ENCODE measurements at places on chromosomes 12 and 14.
A peak's percentile ranks its signal among the peaks of the same experiment; 100 is the strongest.

DNA sequence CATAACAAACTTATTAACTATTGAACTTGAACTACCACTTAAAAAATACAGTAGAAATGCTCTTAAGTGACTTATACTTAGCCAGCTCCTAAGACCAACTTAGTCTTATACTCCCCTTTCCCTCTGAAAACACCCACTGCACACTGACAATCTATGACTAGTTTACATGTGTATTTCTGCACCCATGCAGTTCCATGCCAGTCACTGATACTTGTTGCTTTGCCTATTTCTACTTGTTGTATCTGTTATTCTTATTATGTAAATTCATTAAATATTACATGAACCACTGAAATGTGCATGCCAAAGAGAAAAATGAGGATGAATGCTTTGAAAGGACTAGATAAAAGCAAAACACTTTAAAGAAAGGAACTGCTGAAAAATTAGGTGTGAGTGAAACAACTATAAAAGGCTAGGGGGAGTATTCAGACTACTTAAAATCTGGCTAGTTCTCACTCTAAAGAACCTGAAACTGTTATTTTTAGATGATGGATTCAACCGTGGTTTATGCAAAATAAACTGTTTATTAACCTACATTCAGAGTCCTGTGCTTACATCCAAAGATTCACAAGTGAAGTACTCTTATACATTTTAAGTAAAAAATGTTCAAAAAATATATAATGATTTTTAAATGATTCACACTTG, 74.7 kb downstream of the RPS6KA5 start:
- no peak for DNase-seq

DNA sequence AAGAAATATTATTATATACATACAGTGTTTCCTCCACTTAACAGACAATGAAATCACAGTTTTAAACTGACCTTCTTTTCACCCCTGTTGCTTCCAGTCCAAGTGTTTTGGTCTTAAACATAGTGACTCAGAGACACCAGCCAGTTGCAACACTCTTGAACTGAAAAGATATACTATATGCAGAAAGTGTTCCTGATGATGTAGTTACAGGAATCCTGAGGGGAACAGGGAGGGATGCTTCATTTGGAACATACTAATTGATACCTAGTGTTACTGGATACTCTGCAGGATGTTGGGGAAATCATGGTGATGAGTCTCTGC, 420.8 kb downstream of the CCDC91 start:
- DNase-seq = peak; percentile 22

DNA sequence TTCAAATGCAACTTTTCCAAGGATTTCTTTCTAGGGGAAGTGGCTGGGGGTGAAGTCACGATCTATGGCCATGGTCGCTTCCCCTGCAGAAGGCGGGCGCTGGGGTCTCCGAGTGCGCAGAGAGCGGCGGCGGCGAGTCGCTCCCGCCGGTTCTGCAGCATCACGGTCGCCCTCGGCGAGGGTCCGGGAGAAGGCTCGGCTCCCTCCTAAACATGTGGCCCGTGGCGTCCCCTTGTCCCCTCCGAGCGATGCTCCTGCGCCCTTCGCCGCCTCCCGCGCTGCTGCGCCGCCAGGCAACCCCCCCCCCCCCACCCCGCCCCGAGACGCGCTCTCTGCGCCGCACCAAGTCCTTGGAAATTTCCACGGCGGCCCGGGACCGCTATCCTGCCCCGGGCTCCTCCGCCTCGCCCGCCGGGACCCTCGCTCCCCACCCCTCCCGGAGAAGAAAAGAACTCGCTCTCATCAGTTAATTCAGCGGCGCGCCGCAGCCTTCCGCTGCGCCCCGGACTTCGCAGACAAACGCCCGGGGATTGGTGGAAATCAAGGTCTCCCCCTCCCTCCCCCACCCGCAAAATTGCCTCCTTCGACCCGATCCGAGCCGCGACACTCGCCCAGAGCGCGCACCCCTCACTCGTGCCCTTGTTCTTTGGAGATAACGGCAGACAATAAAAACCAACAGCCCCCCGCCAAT, at the start of gene ST8SIA1:
Gene ST8SIA1 (minus strand): TSS at position 298 of the 691 bp plus-strand sequence. CDS start 475 bp downstream, outside the sequence.
- no peak for DNase-seq

DNA sequence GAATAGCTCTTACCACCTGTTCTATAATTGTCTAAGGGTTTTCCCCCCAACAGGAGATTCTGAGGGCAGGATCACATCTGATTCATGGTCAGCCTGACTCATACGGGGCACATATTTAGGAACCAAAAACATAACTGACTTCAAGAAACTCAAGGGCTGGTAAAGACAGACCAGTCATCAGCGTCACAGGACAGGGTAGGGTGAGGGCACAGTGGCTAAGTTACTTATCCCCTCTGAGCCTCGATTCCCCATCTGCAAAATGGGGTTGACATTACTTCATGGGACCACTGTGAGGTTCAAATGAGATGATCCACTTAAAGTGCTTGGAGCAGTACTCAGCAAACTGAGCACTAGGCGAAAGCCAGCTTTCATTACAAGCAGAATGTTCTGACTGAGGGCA, 606 bp downstream of the CINP start:
- DNase-seq = peak; percentile 52

DNA sequence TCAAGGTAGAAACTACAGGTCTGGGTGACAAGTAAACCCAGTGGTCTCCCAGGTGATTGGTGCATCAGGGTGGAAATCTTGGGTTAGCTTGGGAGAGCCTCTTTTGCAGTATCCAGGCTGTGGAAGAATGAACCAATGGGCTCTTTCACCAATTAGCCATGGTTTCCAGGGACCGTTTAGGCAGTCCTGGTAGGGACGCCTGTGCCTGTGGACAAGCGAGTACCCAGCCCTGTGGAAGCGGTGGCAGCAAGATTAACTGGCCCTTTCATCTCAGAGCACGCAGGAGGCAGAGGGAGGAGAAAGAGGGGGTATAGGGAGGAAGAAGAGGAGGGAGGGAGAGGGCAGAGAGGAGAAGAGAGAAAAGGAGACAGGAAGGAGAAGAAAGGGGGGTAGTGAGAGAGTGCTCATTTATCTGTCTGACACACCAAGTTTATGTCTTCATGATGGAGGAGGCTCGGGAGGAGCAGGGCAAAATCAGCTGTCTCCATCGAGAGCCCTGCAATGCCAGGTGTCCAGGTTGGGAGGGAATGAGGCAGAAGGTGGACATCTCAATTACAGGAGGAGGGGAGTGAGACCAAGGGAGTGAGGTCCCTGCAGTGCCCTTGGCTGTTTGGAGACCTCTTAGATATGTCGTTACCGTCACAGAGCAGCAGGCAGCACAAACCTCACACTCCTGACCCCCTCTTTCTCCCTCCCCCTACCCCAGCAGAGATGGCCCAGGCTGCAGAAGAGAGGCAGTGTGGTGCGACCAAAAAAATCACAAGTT, 4.6 kb upstream of the ZDHHC22 start:
- DNase-seq = no peak

DNA sequence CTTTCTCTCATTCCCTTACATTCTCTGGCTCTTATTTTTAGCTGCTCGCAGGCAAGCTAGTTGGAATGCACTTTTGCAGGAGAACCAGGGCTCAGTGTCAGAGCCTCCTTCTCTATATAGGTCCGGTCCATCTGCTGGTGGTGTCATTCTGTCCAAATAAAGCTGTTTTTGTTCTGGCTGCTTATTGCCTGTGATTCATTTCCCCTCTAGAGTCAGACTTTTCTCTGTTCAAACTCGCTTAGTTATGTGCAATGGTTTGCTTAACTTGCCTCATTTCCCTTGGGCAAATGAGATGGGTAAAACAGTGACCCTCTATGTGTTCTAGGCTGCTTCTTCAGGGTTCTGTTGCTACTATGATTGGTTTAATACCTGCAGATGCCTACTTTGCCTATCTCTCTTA, 2.9 kb downstream of the SMARCD1 start:
- peak; percentile 64 for DNase-seq

- DNase-seq = no peak
These were observed 4.5 kb upstream of the CDK17 start for GRCh38 chr12:96404696-96405095.

- DNase-seq = peak; percentile 63
These were observed 5.4 kb downstream of the PSMD9 start for GRCh38 chr12:121893961-121894460.

GRCh38 chr14:57657487-57657886, 163.8 kb upstream of the CCDC198 start:
- DNase-seq = no peak

DNA sequence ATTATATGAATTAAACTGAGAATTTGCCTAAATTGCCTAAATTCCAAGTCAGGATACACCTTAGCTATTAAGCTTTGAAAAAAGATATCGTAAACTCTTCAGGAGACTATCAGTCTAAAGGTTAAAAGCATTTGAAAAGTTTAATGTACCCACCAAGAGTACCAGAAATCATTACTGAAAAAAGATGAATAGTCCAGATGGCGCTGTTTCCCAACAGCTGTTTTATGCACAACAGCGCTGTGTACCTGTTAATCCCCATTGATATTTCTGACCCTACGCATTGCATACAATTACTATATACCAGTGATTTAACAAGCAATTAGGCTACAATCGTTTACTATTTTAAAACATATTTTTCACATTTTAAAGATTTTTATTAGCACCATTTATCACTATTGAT, 185.0 kb downstream of the PLCZ1 start:
- no peak for DNase-seq

GRCh38 chr14:91911474-91912032, 35.9 kb downstream of the FBLN5 start:
- no peak for DNase-seq

DNA sequence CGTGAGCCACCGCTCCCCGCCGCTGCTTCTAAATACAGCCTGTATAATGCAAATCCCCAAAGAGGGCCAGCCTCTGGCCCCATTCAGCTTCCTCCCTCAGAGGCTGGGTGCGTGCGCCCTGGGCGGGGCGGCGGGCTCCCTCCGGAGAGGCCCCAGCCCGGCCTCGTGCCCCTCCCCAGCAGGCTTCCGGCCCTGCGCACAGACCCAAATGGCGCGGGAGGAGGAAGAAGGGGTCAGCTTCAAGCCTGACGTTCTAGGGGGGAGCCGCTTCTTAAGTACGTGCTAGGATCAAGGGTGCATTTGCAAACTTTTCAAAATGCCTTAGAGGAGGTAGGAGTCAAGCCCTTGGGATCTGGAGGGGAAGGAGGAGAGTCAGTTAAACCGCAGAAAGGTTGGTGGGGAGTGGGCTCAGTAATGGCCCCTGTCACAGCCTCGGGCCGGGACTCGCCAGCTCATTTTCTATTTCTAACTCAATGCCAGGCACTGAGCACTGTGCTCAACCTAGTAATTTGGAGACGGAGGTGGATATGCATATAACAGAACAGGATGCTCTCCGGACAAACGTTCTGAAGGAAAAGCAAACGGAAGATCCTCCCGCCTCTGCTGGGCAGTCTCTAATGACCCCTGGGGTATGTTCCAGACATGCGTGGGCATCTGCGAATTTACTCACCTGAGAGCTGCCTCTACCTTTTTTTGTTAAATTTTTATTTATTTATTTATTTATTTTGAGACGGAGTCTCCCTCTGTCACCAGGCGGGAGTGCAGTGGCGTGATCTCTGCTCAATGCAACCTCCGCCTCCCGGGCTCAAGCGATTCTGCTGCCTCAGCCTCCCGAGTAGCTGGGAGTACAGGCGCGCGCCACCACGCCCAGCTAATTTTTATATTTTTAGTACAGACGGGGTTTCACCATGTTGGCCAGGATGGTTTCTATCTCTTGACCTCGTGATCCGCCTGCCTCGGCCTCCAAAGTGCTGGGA, 32.3 kb downstream of the NINJ2 start:
- no peak for DNase-seq

DNA sequence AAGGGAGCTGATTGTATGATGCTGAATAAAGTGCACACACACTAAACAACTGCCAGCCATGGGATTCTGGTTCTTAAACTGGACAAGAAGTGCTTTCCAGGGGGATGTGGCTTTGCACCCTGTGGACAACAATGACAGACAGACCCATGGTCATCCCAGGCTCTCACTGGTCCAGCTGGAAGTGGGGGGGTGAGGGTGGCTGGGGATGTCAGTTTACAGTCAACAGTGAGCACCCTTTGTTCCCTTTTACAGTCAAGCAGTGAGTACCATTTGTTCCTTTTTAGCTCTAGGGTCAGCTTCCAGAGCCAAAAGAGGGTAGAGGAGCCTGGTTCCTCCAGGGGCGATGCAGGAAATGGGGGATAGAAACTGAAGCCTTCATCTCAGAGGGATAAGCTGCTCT, 100.7 kb downstream of the SMOC1 start:
- DNase-seq = no peak

- DNase-seq = no peak
These were observed 18.7 kb downstream of the SSTR1 start for GRCh38 chr14:38226366-38226765.

DNA sequence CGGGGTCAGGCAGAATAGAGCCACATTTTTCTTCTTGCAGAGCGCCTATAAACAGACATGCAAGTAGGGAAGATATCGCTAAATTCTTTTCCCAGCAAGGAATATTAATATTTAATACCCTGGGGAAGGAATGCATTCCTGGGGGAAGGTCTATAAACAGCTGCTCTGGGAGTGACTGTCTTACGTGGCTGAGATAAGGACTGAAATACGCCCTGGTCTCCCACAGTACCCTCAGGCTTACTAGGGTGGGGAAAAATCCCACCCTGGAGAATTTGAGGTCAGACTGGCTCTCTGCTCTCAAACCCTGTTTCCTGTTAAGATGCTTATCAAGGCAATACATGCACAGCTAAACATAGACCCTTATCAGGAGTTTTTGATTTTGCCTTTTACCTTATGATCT, 262.3 kb downstream of the CEP128 start:
- DNase-seq = no peak

DNA sequence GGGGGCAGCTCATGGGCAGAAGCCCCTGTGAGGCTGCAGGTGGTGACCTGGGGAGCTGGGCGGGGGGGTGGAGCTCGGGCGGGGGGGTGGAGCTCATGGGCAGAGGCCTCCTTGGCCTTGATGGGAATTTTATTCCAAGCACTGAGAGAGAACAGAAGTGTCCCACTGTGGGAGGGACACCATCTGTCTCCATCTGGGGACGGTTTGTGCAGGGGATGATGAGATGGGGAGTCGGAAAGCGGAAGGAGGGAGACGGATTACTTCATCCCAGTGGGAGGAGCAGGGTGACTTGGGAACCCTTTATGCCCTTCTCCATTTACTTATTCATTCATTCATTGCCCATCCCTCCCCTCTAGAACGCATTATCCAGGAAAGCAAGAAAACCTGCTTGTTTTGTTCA, 304.7 kb downstream of the ADGRD1 start:
- DNase-seq = no peak

- DNase-seq = peak; percentile 64
These were observed 88.3 kb downstream of the RPS29 start for GRCh38 chr14:49497725-49498348.

GRCh38 chr14:25042362-25043299, 7.3 kb downstream of the STXBP6 start:
- peak; percentile 52 for DNase-seq

- DNase-seq = no peak
These were observed 22.9 kb downstream of the CKB start for GRCh38 chr14:103499709-103500108.

GRCh38 chr12:111076611-111077451, 156.5 kb upstream of the MYL2 start:
- DNase-seq = no peak

DNA sequence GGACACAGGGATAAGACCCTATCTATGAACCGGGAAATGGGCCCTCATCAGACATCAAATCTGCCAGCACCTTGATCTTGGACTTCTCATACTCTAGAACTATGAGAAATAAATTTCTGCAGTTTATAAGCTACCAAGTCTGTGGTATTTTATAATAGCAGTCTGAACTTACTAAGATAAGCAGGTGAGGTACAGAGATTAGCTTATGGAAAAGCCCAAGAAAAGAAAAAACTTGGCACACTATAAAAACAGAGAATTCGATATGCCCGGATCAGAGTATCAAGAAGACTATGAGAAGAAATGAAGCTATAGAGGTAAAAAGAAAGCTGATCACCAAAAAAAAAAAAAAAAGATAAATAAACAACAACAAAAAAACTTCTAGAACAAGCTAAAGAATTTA, 52.6 kb downstream of the EEA1 start:
- DNase-seq = no peak
